ENCODE measurements at places on chromosomes 5 and 9.

DNA sequence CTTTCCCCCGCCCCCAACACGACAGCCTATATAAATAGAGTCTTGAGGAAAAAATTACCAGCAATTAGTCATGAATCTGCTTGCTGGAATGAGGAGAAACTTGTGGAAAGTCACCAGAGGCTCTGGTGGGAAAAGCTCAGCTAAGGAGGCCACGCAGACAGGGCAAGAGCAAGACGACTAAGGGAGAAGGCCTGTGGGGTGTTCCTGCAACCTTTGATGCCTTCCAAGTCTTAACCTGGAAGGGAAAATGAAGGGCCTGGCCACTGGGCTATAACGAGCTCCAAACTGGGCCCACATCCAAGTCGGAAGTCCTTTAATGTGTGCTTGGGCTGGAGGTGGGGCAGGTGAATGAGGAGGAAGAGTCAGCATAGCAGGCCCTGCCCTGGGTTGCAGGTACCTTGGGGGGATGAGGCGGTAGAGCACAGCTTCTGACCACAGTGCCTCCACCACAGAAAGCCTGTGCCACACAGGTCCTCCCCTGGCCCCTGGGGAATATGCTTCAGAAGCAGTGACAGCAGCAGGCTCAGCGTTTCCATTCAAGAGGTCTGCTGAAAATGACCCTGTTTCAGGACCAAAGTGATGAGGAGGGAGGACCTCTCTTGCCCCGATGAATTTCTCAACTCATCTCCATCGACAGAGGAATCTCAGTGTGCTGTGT is 92.8 kb upstream of the LRRTM2 start:
- DNase-seq, result no peak

- no peak for DNase-seq
These were observed 213.5 kb downstream of the FOXD4L6 start for GRCh38 chr9:40914772-40915659.

GRCh38 chr5:76153271-76153670 is 70.1 kb downstream of the SV2C start:
- no peak for DNase-seq

GRCh38 chr5:126516133-126516532 is 78.9 kb downstream of the ALDH7A1 start:
- no peak for DNase-seq

DNA sequence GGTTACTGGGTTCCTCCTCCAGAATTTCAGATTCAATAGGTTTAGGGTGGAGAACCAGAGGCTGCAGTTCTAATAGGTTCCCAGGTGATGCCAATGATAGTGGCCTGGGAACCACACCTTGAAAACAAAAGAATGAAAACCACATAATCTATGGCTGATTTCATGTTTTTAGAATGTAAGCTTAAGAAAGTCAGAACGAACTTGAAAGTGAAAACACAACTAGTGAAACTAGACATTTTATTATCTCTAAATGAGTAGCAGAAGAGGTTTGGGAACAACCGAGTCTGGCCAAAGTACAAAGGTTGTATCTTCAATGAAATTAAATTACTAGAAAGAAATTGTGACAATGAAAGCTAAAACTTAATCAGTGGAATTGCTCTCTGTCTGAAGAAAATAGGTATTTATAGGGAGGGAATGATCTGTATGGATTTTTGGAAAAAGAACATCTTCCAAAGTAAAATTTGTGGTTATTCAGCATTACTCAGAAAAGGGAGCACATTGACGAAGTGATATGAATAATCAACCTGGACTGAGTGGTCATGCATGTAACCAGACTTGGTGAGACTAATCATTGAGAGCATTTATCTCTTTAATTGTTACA is 24.9 kb upstream of the CEP120 start:
- no peak for DNase-seq

DNA sequence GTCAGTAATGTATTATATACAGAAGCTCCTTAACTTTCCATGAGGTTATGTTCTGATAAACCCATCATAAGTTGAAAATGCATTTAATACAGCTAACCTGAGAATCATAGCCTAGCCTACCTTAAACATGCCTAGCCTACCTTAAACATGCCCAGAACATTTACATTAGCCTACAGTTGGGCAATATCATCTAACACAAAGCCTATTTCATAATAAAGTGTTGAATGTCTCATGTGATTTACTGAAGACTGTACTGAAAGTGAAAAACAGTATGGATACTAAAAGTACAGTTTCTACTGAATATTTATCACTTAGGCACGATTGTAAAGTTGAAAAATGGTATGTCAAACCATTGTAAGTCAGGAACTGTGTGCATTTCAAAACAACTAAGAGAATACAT is 1.6 kb downstream of the GM2A start:
- no peak for DNase-seq

Measured in activated CD4-positive, alpha-beta T cell treated with anti-CD3 and anti-CD28 coated beads for 4 hours (primary cell).